ENCODE measurements at places on chromosomes 6 and 20.

DNA sequence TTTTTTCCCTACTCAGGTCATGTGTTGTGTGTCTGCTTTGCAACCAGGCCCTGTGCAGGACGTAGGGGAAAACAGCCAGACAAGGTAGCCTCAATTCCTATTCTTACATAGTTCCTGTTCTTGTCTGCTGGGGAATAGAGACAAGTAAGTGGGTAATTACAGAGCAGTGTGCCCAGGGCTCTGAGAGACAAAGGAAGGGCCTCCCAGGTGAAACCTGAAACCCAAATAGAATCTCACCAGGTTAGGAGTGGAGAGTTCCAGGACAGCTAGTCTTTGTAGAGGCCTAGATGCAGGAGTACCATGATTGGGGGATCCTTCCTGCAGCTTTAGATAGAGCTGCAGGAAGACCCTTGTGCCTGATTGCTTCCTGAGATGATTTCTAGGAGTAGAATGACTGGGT is 48.4 kb downstream of the DHX35 start:
- DNase-seq = no peak

DNA sequence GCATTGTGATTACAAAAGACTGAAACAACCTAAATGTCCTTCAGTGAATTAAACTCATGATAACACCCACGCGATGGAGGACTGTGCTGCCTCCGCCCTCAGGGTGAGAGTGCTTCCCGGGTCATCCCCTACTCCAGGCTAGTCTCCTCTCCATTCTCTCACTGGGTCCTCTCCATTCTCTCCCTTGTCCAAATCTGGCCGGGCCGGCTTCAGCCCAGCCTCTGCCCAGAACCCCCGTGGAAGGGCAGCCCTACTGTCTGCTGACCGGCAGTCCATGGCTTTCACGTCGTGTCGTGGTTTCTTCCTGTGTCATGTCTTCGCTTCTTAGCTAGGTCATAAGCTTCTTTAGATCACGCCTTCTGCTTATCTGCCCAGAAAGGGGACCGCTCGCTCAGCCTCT is 74.8 kb downstream of the CDC5L start:
- no peak for DNase-seq

DNA sequence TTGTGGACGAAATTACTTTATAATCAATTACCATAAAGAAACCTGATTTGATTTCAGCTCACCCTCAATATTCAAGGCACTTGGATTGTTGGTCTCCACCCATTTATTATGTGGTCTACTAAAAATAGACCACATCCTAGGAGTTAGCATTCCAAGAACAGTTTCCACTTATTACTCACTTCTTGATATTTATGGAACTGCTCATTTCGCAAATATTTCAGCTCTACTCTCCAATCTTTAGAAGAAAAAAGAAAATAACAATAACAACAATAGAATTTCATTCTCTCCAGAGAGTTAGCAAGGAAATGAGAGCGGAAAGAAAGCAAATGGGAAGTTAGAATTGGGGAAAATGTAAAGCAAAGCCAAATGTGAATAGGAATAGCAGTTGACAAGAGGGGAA is 26.2 kb upstream of the HDAC2 start:
- peak; percentile 52 for DNase-seq

- DNase-seq = no peak
These were observed 30.1 kb downstream of the PHF20 start for GRCh38 chr20:35801865-35802264.

DNA sequence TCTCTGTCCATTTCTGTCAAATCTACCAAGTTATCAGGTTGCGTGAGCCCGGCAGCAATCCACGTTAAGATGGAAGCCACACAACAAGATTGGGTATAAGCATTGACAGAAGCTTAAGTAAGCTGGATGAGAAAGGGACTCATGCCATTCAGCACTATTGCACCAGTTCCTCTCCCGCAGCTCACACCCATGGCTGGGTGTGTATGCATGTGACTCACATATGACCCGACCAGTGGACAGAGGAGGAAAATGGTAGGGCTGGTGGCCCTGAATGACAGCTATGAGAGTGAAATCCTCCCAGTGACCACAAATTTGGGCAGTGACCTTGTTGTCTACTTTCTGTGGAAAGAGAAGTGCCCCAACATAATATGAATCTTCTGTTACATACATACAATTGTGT is 113.5 kb downstream of the OTOR start:
- DNase-seq = no peak

- DNase-seq = no peak
These were observed 32.5 kb upstream of the DACT2 start for GRCh38 chr6:168352096-168352495.

GRCh38 chr6:121285041-121285440 is 49.2 kb downstream of the TBC1D32 start:
- no peak for DNase-seq

DNA sequence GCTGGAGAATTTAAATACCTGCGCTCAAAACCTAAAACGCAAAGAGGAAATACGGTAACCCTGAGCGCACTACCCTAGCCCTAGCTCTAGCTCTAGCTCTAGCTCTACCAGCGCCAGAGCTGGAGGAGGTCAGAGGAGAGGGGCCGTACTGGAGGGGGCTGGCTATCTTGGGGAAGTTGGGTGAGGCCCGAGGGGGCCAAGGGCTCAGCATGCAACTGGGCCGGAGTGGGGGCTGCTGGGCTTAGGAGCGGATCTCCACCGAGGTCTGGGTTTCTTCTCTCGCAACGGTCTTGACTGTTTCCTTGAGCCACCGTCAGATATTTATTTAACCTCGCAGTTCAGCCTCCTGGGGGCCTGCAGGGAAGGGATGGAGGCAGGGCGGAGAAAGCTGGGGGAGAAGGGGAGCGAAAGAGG is 91.0 kb downstream of the NCR2 start:
- no peak for DNase-seq

DNA sequence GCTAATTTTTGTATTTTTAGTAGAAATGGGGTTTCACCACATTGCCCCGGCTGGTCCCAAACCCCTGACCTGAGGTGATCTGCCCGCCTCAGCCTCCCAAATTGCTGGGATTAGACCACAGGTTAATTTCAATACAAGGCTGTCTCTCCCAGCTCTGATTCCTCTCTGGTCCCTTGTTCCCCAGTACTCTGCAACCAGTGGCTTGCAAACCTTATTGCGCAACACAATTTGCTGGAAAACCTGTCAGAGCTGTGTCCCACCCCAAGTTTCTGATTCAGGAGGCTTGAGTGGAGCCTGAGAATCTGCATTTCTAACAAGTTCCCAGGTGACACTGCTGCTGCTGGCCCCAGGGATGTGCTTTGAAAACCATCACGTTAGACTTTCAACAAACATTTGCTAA is 96.2 kb upstream of the SRSF6 start:
- DNase-seq = no peak

All from kidney epithelial cell (primary cell).